ENCODE measurements at places on chromosomes 2 and 18.

- no peak for DNase-seq
Measured at GRCh38 chr18:3059272-3059671, 46.3 kb upstream of the LPIN2 start.

DNA sequence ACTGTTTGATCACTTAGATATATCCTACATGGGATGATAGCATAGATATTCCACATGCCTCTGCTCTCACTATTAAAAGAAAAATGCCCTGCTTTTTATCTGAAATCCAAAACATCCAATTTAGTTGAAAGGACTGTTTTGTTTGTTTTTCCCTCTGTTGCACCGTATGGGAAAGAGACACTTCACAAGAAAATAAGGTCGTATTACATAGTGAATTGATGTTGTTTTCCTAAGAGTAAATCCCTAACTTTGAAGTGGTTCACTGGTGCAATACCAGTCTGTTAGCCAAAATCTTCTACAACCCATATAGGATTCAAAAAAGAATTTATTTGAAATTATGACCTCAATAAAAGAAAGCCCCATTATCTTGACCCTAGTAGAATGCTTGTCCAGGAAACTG is 18.1 kb downstream of the TGFA start:
- DNase-seq: no peak

- DNase-seq: no peak
Measured at GRCh38 chr2:51810197-51810596, 778.3 kb upstream of the NRXN1 start.

DNA sequence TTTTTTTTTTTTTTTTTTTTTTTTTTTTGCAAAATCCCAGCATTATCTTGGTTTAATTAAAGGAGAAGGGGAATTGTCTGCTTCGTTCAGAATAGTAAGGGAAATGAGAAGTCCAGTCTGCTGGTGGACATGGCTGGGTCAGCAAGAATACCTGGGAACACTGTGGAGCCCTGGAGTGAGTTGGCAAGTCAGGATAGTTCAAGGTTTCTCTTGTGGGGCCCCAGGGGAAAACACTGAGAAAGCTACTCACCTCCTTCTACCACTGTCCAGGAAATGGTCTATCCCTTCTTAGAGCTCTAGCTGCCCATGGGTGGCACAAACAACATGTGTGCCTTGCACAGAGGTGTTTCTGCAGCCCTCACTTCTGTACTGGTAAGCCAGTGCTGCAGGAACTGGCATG is 169.1 kb upstream of the SIX2 start:
- DNase-seq: no peak

- DNase-seq: no peak
Measured at GRCh38 chr2:99881901-99882591, 260.3 kb downstream of the AFF3 start.

DNA sequence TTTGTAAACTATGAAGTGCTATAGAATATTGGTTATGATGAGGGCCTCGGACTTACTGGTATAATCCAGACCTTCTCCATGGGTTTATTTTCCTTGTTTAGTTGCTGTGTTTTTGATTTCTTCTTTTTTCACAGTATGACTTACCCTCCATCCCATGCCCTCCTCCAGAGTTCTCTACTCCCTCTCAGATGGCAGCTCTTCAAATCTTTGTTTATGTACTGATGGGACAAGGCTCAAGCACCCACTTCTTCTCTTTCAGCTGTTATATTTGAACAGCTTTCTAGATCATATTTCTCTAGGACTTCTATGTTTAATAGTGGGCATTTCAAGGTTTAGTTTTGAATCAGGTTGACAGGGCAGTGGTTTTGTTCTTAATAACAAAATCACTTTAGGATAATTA is 43.9 kb downstream of the CLIP4 start:
- DNase-seq: no peak

- no peak for DNase-seq
Measured at GRCh38 chr18:72543357-72544055, 636 bp downstream of the CBLN2 start.

GRCh38 chr2:26578113-26578458 is 63.1 kb downstream of the CIB4 start:
- no peak for DNase-seq

- DNase-seq: no peak
Measured at GRCh38 chr2:218501665-218502064, 66.5 kb downstream of the USP37 start.

DNA sequence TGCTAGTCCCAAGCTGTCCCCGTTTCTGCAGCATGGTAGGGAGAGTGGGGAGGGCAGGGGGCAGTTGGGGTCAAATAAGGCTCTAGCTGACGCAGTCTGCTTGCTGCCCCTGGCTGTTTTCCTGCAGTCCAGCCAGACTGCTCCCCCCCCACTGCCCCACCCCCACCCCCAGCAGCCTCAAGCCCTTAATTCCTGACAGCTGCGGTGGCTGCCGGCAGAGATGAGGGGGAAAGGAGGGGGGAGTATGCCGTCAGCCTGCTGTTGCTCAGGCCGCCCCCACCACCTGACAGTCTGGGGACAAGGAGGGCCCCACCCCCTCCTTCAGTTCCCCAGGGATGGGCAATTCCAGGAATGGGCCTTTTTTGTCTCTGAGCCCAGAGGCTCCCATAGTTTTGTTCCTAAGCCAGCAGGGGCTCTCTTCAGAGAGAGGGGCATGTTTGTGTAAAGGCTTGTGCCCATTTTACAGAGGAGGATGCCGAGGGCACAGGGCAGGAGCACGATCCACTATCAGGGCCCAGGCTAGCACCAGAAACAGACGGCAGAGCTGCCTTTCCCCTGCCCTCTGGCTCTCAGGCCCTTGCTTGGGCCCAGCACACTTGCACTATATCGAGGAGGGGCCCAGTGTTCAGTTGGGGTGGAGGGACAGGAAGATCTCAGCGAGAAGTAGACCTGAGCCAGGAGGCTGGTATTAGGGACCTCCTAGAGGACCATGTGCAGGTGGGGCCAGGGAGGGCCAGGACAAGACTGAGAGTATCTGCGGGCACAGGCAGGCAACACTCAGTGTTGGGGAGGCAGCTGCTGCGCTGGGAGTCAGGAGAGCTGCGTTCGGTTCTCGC is 1.5 kb upstream of the WNT10A start:
- no peak for DNase-seq

DNA sequence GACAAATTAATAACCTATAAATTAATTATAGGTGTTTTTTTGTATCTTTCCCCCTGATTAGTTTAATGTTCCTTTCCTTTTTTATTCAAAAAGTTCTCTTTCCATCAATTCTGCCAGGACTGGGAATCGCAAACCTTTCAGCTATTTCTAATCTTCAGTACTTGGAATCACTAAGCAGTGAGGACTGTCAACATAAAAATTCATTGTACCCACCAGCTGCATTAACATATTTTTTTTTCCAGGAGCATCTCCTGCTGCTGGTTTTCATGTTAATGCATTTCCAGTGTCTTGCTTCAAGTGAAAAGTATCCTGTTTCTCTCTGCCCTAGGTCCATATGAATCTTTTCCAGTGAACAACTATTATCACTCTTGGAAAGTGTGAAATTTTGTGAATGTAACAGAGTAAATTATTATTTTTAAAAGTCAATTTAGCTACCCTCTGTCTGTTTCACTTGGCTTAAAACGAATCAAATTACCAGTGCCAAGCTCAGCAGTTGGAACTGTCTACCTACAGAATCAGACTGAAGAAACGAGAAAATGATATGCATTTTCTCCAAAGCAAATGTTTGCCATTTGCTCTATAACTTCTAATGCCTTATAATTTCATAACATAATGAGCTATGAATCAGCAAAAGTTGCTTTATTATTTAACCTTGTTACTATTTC is 804.4 kb downstream of the EPHA4 start:
- DNase-seq: no peak
